NCI-H1092 (cell line): ENCODE measurements at places on chromosomes 6 and 20.

- no peak for DNase-seq
These were observed 9.2 kb upstream of the TRERF1 start for GRCh38 chr6:42460883-42461282.

- DNase-seq, result no peak
These were observed 49.7 kb upstream of the STK35 start for GRCh38 chr20:2051946-2052345.

DNA sequence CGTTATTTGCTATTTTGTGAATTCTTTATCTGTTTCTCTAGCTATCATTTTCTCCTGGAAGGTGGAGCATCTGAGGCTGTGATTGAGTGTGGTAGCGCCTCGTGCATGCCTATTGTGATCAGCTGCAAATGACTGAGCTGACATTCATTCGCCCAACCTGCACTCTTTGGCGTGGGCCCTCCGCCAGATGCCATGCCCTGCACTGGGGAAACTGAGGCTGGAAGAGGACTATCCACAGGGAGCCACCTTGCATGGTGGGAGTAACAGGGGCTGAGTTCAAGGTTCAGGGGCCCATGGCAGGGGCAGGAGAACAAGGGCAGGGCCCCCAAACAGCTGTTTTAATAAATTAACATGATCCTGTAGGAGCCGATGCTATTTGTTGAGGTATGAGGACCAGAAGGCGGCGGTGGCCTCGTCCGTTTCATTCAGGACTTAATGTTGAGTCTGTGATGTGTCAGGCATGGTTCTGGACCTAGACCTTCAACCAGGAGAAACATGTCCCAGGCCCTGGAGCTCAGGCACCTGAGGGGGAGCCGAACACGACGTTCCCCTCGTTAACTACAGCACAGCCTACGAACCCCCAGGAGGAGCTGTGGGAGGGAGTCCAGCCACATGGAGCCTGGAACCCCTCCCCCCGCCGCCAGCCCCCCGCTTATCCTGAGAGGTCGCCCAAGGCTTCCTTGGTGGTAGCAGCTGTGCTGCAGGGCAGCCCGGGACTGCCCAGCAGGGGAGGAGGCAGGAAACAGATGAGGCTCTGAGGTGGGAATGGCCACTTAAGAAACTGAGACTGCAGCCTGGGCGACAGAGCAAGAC, 242.9 kb downstream of the CDH4 start:
- DNase-seq, result no peak

GRCh38 chr6:149864578-149865535, 698 bp upstream of the LRP11 start:
- DNase-seq, result peak; percentile 30

DNA sequence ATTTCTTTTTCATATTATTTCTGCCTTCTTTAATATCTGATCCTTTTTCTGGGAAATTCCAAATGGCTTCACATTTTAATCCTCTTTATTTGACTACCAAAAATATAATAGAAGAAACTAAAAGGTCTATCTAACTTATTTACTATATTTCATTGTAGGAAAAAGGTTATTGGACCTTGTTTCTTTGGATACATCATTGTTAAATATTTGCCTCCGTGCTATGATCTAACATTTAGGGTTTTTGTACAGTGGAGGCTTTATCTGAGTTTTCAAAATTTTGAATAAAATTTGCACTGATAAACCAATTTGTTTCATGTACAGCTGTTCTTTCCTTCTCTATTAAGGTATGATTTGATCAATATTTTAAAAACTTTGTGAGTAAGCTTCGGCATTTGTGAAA, 109.5 kb downstream of the MEI4 start:
- no peak for DNase-seq
